Stimulated activated CD8-positive, alpha-beta memory T cell treated with anti-CD3 and anti-CD28 coated beads, Interleukin-7, amount 100 ng/mL, for 1 hour (primary cell): ENCODE measurements at places on chromosomes 6 and 20.

DNA sequence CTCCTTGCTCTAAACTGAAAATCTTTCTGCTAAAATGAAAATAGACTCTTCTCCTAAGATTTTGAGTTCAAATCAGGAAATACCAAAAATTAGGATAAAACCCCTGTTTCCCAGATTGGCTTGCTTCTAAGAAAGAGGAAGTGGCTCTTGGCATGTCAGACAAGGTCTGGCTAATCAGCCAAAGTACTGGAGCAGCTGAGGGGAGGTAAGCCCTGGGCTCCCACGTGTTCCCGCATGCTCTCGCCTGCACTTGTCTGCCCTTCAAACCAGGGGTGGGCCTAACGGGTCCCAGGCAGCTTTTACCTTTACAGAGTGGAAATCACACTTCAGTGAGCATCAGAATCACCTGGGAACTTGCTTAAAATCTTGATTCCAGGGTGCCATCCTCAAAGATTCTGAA lies 43.2 kb upstream of the GABRR1 start:
- no peak for DNase-seq

DNA sequence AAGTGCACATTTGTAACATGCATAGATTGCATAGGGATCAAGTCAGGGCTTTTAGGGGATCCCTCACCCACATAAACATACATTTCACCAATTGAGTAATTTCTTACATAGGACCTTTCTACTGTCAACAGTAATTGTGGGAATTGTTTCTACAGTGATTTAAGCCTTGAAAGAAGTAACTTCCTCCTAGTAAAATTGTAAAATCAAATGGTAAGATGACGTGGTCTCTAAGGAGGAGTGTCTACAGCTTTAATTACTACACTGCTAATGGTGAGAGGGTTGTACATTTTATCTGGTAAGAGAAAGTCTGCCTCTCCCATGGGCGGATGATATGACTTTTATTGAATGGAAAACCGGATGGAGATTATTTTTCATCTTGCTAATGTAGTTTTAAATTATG lies 98.0 kb downstream of the RPP40 start:
- DNase-seq, result no peak

GRCh38 chr6:164528539-164528938 lies 780.9 kb downstream of the C6orf118 start:
- DNase-seq, result no peak

DNA sequence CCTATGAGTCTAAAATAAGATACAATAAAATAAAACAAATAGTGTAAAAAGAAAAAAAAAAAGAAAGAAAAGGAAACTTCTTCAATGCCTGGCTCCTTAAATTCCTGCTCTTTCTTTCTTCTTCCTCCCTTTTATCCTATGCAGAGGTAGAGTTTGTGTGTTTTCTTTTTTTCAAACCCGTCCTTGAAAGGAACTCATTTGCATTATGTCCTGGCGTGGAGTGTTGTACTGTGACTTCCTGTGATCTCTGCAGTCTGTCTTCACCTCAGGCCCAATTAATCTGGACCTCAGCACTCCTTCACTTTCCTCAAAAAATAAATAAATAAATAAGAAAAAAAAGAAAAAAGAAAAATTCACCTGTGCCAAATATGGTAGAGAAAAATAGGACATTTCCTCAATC lies 541.9 kb upstream of the SPTLC3 start:
- DNase-seq, result no peak

- DNase-seq, result no peak
Observed at GRCh38 chr20:12371990-12372389, 454.3 kb downstream of the BTBD3 start.

GRCh38 chr6:152086223-152086873 lies 278.9 kb downstream of the ESR1 start:
- no peak for DNase-seq

DNA sequence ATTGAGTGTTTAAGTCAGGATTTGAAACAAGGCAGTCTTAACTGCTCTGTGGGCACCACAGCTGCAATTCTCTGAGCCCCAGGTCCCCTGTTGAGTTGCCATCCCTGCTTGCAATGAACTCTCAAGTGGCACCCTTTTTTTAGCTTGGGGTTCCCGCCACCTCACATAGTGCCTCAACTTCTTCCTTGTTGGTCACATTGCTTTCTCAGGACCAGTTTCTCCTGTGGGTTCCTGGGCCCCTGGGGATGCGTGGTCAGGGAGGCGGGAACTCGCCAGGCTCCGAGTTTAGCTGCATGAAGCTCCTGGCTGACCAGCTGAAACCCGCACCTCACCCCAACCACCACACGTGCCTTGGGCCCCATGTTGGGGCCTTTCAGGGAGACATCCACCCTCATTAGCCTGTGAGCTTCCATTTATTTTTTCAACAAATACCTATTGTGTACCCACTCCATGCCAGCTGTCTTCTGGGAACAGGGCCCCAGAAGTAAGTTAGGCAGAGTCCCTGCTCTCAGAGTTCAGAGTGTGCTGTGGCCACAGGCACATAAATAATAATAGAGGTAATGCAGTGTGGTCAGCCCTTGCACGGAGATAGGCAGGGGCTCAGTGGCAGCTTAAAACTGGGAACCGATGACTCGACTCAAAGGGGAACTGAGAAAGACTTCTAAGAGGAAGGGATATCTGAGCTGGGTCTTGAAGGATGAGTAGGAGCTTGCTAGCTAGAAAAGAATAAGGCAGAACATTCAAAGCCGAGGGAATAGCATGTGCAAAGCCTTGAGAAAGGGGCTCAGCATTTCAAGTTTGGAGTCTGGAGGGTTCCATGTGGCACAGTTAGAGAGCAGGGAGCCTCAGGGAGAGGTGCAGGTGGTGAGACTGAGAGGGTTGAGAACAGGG lies 33.9 kb upstream of the FAM83D start:
- no peak for DNase-seq

GRCh38 chr6:153218184-153218792 lies 87.2 kb upstream of the RGS17 start:
- no peak for DNase-seq

DNA sequence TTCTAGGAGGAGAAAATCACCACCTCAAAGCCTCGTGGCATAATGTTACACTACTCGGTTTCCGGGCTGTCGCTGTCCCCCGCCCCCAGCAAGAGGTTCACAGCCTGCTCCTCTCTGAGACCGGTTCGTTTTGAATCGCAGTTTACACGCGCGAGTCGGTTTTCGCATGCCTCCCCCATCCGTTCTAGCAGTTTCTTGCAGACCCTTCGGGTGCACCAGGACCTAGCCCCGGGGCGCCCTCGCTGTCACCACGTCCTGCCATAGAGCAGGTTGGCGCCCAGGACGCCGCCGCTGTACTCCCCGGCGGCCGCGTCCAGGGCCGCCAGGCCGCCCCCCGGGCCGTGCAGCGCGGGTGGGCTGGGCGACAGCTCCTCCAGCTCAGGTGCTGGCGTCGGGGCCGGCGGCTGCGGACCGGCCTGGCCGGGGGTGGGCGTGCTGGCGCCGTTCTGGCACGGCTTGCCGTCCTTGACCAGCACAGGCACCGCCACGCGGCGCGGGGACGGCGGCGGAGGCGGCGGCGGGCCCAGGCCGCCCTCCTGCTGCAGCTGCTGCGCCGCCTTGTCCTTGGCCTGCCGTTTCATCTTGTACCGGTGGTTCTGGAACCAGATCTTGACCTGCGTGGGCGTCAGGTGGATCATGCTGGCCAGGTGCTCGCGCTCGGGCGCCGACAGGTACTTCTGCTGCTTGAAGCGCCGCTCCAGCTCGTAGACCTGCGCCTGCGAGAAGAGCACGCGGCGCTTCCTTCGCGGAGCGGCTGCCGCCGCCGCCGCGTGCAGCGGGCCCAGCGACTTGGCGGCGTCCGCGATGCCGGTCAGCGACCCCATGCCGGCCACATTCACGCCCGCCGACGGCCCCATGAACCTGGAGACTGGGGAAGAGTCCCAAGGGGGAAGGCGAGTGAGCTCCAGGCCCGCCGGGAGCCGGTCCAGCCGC lies 1.4 kb downstream of the NKX2-4 start:
- DNase-seq, result no peak

DNA sequence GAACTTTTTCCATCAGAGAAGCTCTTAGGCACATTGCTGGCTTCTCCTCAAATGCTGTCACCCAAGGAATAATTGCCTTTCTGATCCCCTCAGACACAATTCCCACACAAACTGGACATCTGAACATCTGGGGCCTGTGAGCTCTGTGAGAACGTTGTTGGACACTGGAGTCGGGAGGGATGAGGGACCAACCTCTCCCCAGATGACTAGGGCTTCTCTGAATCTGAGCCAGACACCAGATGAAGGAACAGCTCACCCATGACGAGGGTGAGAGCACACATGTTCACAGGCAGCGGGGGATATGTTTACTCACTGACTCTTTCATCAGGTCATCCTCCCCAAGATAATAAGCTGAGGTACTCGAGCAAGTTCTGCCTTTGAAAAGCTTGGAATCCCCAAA lies 283.9 kb upstream of the SUPT3H start:
- no peak for DNase-seq

GRCh38 chr20:2806351-2806701 lies 5.9 kb upstream of the CPXM1 start:
- no peak for DNase-seq

- no peak for DNase-seq
Observed at GRCh38 chr6:21907291-21907690, 313.7 kb downstream of the SOX4 start.

DNA sequence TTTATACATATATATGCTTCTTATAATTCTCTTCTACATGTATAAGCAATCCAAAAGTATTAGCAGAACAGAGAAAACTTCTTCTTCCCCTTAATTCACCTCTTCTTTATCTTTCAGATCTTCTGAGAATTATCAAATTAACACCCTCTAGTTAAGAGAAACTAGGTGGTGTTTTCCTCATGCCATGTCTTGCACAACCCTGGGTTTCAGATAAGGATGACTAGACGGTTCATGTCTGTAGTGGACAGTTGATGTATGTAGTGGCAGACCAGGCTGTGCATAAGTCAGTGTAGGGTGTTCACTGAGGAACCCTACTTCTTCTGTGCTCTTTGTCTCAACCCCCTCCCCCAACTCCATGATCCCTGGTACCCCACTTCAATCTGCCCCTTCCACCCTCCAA lies 187.3 kb downstream of the SAMD5 start:
- no peak for DNase-seq

- DNase-seq, result no peak
Observed at GRCh38 chr20:54234991-54235390, 27.1 kb downstream of the PFDN4 start.

DNA sequence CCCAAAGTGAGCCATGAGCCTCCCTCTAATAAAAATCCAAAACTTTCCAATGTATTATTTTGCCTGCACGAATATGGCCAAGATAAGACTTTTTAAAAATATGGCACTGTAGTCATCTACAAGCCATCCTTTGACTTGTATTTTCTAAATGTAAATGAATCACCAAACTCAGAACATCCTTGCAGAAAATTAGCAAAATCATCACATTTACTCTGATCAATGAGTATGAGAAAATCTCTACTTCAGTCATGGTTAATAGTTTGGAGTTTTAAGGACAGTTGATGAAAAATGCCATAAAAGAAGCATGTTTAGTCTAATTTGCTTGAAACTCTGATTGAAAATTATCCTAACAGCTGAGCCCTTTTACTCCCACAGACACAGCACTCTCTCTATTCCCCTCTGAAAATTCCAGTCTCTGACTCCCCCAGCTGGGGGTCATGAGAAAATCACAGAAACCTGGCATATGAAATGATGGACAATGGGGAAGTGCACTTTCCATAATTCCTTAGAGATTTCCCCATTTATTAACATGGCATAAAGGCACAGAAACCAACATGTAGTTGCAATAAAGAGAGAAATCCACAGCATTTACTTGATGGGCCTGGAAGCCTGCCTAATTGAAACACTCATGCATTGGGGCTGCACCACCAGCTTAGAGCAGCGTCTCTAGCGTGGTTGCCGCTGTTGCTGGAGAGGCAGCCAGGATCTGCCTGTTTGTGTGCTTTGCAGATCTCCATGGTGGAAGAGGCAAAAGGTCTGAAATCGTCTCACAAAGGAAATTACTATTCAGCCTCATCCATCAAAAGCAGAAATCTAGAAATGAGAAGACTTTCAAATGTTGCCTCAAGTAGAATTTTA lies 214.0 kb downstream of the WDR27 start:
- DNase-seq, result no peak

DNA sequence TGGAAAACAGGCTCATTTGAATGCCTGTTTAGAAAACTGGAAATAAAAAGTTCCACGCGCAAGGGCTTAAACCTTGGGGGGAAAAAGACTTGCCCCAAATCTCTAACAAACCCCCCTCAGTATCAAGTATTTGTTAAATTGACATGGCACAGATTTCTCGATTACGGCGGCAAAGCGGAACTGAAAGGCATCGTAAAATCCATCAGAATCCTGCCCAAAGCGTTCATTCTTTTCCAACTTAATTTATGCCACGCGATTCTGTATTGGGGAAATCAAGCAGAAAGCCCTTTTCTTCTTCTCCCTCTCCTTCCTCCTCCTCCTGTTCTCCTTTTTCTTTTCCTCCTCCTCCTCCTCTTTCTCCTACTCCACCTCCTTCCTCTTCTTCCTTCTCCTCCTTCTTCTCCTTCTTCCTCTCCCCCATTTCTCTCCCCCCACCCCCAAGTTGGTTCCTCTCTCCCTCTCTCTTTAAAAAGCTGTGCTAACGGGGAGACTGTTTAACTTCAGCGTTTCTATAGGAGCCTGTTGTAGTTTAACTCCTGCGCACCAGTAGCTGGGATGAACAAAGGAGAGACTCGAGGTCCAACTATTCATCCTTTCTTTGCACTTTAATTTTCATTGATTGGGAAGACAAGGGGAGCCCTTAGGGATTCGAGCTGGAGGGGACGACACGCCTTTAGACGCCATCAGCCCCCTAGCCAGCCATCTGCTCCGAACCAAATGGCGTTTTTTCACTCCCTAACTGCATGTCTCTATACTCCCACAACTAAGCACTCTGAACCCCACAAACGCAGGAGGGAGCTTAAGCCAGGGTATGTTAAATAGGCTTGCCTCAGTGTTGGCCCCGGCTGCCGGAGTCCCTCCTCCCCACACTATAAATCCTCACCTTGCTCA lies 2.7 kb upstream of the DLL1 start:
- no peak for DNase-seq

DNA sequence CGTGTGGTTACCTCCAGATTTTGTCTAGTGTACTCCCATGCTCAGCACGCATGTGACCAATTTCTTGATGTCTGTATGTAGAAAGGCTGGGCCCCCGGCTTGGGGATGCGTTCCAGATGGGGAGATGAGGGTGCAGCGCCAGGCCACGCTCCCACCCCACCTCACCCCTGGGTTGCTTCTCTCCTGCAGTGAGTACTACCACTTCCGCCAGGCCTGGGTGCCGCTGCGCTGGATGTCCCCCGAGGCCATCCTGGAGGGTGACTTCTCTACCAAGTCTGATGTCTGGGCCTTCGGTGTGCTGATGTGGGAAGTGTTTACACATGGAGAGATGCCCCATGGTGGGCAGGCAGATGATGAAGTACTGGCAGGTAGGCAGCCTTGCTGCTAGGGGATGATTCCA lies 11.5 kb upstream of the SRF start:
- no peak for DNase-seq

DNA sequence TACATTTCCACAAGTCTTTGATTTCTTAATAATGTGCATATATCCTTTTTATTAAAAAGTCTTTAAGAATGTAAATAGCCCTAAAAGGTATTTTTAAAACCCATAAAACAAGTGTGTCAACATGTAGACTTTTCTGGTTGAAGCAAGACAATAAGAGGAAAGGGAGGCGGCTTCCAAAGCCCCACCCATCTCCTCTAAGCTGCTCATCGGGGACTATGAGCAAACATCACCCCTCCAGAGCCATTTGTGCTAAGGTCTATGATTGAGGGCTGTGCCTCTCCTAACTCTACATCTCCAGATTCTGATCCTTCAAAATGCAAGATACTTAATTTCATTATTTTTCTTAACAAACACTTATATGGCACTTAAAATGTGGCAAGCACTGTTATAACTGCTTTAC lies 2.5 kb upstream of the NAA20 start:
- DNase-seq, result no peak

GRCh38 chr6:43951756-43952675 lies 175.2 kb downstream of the MRPL14 start:
- DNase-seq, result no peak
